ENCODE measurements at places on chromosomes 12 and 14.

- DNase-seq, result no peak
Observed at GRCh38 chr12:99772274-99772673, 124.7 kb downstream of the GARIN6 start.

DNA sequence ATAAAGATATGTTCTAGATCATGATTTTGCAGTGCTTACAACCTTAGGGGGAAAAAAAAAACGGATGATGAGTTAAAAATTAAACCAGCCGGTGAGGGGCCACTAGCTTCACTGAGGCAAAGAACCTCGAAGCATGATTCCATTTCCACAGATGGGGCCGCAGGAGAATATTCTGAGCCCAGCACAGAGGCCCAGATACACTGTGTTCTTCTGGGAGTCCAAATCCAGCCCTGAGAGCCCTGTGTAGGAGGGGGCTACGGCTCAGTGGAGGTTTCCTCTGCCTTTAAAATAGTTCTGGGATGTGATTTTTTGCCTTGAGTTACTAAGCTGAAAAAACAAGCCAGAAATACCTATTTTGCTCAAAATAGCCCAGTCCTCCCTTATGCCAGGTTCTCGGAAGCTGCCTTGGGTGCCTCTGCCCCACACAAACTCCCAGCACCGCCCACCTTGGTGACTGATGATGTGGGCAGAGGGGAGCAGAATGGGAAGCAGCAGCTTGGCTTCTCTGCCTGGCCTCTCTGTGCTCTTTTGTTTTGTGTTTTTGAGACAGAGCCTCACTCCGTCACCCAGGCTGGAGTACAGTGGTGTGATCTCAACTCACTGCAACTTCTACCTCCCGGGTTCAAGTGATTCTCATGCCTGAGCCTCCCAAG, 105.4 kb upstream of the BCL2L14 start:
- DNase-seq, result no peak

- DNase-seq, result no peak
Observed at GRCh38 chr14:87617079-87617478, 375.9 kb downstream of the GALC start.

GRCh38 chr14:76705214-76705613, 56.1 kb upstream of the VASH1 start:
- no peak for DNase-seq

DNA sequence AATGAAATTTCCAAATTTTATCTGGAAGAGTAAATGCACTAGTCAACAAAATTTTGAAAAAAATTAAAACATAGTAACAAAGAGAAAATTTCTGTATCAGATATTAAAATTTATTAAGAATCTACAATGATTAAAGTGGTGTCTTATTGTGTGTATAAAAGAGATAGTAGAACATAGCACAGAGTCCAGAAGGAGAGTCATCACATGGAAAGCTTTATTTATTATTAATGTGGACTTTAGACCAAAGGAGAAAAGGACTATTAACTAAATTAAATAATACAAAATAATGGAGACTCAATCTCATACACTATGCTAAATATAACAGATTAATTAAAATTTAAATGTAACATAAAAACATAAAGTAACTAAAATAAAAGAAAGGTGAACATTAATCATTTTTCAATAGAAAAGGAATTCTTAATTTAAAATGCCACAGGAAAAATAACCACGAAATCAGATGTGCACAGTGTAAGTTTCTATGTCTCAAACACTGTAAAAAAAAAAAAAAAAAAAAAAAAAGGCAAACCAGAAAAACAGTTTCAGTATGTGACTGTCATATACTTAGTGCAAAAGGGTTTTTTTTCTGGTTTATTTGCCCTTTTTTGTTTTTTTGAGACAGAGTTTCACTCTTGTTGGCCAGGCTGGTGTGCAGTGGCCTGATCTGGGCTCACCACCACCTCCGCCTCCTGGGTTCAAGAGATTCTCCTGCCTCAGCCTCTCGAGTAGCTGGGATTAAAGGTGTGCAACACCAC, 95.4 kb downstream of the MYF5 start:
- DNase-seq, result no peak
